ENCODE measurements at places on chromosomes 11 and 22.

GRCh38 chr11:87259736-87260135 is 222.0 kb downstream of the TMEM135 start:
- DNase-seq = peak; percentile 58

GRCh38 chr11:58788355-58789023 is 56.0 kb downstream of the GLYATL2 start:
- DNase-seq = peak; percentile 4

DNA sequence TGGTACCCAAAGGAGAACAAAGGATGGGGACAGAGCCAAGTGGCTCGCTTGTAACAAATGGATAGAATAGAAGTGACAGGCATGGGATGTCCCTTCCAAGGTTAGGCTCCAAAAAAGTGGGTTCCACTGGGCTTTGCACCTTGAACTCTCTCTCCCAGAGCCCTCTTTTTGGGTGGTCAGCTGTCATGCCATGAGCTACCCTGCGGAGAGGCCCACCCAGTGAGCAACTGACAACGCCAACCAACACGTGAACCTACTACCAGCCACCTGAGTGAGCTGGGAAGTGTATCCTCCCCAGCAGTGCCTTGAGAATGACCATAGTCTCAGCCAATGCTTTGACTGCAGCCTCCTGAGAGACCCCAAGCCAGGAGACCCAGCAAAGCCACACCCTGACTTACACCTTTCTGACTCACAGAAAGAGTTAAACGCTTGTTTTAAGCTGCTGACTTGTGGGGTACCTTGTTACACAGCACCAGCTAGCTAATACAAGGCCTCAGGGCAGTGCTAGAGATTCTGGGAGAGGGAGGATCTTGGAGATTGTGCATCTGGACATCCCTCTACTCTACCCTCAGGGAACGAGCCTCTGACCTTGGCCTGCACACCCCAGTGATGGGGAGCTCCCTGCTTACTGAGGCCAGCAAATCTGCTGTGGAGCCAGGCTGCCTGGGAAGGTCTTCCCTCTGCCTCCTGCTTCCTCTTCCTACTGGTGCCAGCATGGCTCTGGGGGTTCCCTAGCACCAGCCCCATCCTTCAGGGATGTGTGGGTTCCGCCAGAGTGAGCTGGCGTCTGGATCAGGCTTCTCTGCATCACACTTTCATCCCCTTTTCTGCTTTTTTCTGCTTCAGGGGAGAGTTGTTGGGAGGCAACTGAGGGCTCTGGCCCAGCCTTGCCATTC is 29.1 kb upstream of the RFPL3 start:
- no peak for DNase-seq

- no peak for DNase-seq
Measured at GRCh38 chr22:27662359-27663301, 138.9 kb downstream of the MN1 start.

DNA sequence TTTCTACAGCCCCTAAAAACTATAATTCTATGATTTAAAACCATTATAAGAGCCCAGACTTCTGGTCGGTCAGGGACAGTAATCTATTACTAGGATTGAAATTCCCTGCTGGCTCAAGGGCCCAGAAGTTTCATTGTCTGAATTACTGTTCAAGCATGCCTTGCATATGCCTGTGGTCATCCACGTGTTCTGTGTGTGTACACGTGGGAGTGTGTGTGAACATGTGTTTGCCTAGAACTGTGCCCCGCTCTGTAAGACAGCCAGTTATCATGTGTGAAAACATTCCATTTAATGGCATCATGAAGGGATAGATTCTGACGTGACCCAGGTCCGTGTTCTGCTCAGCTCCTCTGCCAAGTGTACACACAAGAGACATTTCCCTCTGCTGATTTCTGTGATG is 189.3 kb upstream of the NECTIN1 start:
- no peak for DNase-seq

GRCh38 chr11:17002543-17002942 is 11.7 kb downstream of the PLEKHA7 start:
- DNase-seq = no peak

DNA sequence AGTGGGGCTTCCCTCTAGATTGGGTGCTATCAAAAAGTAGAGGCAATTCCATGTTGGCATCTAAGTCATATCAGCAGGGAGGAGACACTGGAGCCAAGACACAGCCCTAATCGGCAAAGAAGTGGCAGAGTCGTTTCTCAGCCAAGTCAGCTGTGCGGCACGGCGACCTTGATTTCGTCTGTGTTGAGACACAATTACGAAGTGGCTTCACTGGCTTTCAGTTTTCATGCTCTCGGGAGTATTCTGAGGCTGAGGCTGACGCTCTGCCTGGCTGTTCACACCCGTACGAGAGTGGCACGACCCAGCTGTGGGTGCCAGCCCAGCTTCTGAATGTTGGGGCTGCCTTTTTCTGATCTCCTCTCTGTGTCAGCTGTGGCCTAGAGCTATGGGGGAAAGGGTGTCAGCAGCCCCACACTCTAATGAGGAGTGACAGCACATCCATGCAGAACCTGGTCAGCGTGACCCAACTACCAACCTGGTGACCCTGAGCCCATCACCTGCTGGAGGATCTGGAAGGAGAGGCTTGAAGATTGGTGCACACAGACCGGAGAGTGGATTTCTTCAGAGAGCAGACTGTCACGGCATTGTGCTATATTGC is 105.7 kb upstream of the TMEM45B start:
- no peak for DNase-seq

GRCh38 chr11:117929916-117930570 is 841 bp upstream of the TMPRSS13 start:
- DNase-seq = no peak

- no peak for DNase-seq
Measured at GRCh38 chr22:44538518-44539315, 40.7 kb upstream of the RTL6 start.

DNA sequence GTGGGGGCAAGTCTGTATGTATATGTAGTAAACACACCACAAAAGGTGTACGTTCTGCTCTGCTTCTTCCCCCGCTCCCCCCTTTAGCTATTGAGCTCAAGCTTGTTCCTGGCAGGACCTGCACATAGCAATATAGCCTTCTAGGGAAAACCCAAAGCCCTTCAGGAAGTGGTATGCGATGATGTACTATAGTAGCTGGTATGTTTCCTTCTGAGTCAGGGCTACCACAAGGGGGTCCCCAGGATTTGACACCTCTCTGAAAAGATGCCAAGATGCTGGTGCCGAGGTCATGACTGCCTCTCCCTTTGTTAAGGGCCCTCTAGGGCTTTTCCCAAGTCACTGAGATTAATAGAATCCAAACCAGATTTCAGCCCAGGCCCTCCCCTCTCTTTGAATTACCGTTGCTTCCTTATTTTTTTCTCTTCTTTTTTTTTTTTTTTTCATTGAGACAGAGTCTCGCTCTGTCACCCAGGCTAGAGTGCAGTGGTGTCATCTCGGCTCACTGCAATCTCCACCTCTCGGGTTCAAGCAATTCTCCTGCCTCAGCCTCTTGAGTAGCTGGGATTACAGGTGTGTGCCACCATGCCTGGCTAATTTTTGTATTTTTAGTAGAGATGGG is 268.4 kb downstream of the ETS1 start:
- no peak for DNase-seq

GRCh38 chr11:811446-812245 is 1.9 kb downstream of the RPLP2 start:
- DNase-seq = no peak

GRCh38 chr11:77403211-77403610 is 70.7 kb downstream of the PAK1 start:
- DNase-seq = no peak

DNA sequence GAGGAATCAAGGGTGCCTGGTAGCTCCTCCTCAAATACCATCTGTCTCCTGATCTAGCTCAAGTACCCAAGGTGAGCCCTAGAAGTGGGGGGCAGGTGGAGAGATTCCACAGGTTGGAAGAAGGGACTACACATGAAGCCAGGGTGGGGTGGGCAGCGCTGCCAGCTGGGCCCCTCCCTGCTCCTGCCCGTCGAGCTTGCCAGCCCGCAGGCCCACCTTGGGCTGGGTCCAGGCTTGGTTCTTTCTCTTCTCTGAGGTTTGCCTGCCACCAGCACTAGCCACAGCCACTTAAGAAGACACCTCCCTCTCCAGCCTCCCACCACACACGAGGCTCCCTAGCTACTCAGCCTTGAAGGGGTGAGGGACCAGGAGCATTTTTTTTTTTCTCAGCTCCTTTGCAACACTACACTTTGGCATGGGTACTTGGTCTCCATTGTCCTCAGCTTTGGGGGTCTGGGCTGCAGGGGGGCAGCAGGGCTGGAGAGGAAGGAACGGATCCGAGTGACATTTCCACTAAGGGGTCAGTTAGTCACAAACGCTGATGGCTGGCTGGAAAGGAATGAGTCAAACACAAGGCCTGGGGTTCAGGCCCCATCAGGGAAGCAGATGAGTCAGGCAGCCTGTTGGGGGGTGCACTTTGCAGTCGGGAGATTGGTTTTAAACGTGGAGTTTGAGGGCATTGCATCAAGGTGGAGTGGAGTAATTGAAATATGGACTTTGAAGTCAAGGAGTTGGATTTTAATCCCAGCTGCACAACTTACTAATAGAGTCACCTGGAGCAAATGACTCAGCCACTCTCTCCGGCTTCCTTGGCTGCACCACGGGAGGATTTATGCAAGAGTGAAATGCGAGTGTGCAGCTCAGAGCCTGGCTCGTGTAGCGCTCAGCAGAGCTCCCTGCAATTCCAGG is 7.4 kb upstream of the NPTXR start:
- DNase-seq = no peak

GRCh38 chr11:77353131-77353530 is 51.6 kb upstream of the GDPD4 start:
- DNase-seq = no peak

DNA sequence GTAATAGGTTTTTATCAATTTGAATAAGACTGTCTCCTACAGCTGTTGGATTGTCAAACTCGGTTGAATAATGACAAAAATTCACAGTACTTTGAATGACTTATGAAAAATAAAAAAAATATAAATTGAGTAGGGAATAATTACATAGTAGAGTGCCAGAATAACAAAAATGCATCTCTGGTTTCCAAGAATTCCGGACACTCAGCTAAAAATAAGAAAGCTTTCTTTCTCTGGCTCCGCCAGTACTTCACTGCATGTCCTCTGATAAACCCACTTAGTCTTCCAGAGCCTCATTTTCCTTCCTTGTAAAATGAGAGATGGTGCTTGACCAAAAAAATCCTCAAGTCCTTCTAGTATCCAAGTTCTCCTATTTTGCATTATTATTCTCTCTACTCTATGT is 374.6 kb upstream of the LUZP2 start:
- no peak for DNase-seq

- DNase-seq = no peak
Measured at GRCh38 chr11:115423728-115424459, 80.3 kb downstream of the CADM1 start.

DNA sequence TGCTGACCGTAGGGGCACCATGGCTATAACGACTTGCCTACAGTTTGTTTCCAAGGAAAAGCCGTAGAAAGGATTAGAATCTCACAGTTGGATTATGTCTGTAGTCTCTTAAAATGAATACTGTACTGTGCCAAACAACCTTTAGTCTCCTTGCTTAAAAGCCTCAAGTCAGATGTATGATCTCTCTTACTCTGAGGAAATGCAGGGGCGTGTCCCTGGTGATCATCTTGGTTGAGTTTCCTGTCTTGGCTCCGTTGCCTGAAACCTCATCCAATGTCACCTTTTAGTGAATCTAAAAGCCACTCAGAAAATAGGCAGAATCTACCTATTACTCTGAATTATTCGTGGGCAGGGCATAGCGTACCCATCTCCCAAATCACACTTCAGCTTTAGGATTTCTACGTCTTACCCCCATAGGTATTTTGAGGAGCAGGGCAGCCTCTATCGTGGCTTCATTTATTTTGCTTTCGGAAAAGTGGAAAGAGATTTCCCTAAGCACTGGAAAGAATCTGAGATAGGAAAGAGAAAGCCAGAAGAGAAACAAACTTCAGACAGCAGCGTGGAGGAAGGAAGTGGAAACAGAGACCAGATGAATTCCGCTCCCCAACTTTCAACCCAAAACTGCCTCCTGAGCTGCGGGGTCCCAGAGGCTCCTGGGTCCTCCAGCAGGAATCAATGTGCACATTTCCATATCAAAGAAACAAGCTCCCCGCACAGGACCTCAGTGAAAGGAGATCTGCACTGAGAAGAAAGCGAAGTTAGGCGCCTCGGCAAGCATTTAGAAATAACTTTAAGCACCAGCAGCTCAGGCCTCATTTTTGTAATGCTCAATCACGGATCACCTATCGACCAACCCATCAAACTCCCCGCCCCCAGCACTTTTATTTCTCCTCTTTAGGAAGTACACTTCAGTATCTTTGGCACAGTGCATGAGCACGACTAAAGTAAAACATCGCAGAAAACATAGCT is 245.8 kb downstream of the ETS1 start:
- no peak for DNase-seq

- no peak for DNase-seq
Measured at GRCh38 chr11:1889941-1890855, 1.5 kb downstream of the PRR33 start.

DNA sequence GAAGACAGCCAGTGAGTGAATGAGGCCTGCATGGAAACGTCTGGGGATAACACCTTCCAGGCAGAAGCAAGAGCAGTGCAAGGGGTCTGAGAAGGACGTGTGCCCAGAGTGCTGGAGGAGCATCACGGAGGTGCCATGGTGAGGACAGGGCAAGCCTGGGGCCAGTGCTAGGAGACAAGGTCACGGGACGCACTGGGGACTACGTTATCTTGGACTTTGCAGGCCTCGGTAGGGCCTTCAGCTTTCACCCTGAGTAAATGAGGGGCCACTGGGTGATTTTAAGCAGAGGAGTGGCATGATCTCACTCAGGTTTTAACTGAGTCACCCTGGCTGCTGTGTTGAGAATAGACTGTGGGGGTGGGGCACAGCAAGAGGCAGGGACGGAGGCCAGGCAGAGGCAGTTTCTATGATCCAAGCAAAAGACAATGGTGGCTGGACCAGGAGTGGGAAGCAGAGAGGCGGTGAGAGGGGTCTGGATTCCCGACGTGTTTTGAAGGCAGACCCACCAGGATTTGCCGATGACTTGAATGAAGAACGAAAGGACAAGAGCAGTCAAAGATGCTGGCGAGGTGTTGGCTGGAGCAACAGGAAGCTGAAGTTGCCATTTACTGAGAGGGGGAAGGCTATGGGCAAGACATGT is 102.7 kb upstream of the PARVA start:
- no peak for DNase-seq

GRCh38 chr22:41001722-41002122 is 50.5 kb downstream of the RBX1 start:
- DNase-seq = no peak

GRCh38 chr11:1330473-1330872 is 21.0 kb upstream of the TOLLIP start:
- DNase-seq = no peak

DNA sequence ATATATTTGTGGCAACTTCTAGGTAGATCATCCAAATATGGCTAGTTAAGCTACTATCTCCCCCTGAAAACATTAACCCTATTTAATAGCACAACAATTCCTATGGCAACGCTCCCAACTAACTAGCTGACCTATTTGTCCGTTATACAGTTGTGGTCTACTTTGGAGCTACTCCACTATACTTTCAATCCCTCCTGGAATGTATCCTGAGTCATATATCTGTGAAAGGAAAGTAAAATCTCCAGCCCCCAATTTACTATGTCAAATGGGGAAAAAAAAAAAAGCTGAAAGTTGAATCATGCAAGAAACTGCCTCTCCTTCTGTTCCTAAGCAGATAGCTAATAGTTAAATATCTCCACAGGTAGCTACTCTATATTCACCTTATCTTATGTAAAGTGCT is 128.5 kb downstream of the CD44 start:
- DNase-seq = no peak

Measured in NCI-H1436 treated with DMSO at 0.1 percent for 48 hours (cell line).